ENCODE measurements at places on chromosomes 11 and 22.

DNA sequence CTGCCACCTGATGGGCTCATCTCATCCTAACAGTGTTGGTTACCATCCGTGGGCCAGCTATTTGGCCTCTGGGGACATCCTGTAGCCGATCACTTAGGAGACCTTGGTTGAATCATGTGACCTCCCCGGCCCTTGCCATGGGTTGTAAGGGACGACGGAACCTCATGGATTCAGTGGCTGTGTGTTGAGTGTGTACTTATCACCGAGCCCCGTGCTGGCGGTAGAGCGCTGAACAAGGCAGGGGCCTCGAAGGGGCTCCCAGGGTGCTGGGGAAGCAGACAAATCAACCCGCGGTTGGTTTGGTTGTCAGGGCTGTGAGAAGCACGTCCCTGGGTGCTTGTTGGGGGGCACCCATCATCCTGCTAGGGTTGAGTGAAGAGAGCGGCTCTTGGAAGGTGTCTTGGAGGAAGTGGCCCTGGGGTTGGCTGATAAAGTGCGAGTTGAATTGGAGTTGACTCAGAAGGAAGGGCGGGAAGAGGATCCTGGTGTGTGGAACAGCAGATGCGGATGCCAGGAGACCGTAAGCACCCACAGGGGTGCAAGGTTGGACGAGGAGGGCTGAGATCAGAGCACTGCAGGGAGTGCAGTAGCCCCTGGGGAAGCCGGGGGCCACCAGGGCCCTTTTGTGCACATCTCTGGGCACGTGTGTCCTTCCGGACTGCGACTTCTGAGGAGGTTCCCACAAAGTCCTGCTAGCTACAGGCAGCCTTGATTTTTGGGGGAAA is 53.6 kb downstream of the MPPED1 start:
- DNase-seq: no peak

- no peak for DNase-seq
Measured at GRCh38 chr11:89436071-89436470, 55.1 kb downstream of the NOX4 start.

GRCh38 chr11:77069969-77070582 is 3.3 kb downstream of the CAPN5 start:
- DNase-seq: no peak

GRCh38 chr11:84922212-84922805 is 704.8 kb downstream of the DLG2 start:
- no peak for DNase-seq

- no peak for DNase-seq
Measured at GRCh38 chr11:122778148-122778547, 60.2 kb upstream of the CRTAM start.

- DNase-seq: no peak
Measured at GRCh38 chr22:36860017-36860416, 789 bp upstream of the NCF4 start.

- DNase-seq: no peak
Measured at GRCh38 chr11:130055617-130056016, 14.1 kb upstream of the APLP2 start.

- DNase-seq: no peak
Measured at GRCh38 chr11:107679255-107680024, 32.4 kb downstream of the SLN start.

GRCh38 chr11:94500181-94500580 is 6.4 kb downstream of the ANKRD49 start:
- no peak for DNase-seq

DNA sequence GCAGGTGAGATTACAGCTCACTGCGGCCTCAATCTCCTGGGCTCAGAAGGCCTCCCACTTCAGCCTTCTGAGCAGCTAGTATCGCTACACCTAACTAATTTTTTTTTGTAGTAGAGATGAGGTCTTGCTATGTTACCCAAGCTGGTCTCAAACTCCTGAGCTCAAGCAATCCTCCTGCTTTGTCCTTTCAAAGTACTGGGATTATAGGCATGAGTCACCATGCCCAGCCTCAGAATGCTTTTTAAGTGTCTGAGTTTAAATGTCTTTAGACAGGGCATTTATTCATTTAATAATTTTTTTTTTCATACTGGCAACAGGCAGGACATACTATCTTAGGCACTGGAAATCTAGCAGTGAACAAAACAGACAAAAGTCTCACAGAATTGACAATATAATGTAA is 27.7 kb downstream of the LRP4 start:
- no peak for DNase-seq

- no peak for DNase-seq
Measured at GRCh38 chr11:46649180-46649738, 31.9 kb downstream of the ATG13 start.

GRCh38 chr11:113977071-113977490 is 2.2 kb downstream of the HTR3A start:
- peak; percentile 35 for DNase-seq

- DNase-seq: no peak
Measured at GRCh38 chr22:47307326-47307725, 544.9 kb downstream of the TBC1D22A start.

DNA sequence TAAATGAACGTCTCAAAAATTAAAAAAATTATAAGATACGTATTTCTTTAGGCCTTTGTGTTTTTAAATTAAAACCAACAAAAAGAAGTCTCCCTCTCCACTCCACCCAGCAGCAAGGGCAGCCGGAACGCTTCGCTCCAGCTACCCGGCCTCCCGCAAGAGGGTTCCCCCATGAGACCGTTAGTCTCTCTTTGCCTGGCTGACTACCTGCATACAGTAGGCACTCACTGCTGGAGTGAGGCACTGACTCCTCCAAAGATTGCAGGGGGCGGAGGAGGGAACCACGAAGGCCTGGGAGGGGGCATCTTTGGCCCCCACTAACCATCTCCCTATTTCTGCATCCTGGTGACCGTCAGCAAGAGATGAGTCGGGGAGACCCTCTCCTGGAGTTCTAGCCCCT is 10.1 kb downstream of the CBX6 start:
- DNase-seq: no peak

DNA sequence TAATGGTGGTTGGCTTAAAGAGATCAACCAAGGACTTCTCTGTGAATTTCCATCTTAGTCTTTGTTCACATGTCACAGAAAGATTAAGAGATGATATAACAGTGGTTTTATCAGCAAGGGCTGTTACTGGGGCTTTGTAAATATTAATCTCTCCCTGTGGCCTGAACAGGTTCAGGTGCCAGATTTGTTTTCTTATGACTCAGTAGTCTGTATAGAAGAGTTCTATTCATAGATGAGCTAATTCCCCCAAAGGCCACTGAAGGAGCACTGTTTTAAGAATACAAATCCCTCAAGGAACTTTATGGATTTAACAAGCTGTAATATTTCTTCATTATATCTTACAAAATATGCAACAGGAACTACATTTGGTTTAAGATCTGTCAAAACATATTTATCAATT is 50.4 kb downstream of the TCP11L1 start:
- no peak for DNase-seq

DNA sequence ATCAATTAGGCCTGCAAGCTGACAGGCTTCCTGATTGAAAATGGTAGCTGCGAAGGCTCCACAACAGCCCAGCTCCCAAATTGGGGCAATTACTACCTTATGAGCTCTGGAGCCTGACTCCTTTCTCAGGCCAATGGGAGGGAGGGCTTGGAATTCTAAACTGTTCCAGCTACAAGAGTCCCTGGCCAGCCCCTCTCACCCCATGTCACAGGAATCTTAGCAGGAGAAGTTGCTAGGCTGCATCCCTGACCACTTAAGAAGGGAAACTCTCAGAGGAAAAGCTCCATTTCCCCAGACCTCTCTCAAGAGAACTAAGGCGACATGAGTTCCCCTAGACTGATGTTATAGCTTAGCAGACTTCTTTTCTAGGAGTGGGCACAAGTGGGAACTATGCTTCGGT is 4.9 kb downstream of the LRP4 start:
- DNase-seq: no peak

DNA sequence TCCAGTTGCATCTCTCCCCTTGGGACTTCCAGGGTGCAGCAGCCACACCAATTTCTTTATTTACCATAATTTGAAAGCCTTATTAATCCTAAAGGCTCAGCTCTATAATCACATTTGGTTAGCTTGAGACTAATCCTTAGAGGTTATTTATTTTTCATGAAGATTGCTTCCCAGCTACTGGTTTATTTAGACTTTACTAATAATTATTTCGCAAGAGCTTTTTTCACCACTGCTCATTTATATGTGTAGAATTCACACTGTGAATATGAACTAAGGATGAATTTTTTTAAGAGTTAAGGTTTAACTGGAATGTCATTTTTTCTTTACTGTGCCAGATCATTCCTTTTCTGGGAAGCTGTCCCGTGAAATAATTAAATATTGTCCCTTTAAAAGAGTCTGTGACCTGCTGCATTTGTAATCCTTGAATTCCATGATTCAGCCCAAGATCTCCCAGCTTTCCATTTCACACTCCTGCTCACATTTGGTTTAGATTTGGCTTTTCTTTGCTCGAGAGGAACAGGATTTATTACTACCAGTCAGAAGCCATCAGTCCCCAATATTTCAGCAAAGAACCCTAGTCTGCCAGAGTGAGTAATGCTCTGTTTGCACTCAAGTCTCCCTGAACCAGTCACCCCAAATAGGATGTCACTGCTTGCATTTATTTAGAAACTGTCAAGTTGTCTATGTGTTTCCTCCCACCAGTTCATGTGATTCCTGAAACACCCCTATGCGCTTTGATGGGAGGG is 4.4 kb upstream of the CD44 start:
- no peak for DNase-seq

DNA sequence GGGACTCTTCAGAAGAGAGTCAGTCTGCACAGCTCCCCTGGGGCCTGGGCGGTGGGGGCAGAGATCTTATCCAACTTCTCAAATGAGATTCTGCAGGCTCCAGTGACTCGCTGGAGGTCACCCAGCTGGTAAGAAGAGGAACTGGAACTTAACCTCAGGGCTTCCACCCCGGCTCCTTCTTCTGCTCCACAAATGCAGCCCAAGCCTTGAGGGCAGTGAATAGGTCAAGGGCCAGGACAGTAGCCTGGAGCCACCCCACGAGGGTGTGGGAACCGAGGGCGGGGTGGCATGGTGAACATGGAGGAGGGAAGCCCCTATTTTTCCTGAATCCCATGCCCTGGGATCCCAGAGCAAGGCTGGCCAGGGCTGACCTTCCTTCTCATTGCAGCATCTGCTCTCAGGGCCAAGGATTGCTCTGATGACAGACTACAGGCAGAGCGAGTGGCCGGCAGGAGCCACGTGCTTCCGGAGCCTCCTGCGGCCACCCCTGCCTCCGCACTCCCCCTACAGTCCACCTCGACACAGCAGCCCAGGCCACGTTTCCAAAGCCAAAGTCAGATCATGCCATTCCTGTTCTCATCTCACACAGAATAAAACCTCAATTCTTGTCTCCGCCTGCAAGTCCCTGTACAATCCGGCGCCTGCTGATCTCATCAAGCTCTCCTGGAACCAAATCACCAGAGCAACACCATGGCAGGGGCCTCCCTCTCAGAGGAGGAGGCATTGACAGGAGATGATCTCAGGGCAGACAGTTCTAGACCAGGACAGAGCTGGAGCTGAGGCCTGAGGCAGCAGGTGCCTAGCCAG is 21.1 kb upstream of the UPK3A start:
- DNase-seq: peak; percentile 51

DNA sequence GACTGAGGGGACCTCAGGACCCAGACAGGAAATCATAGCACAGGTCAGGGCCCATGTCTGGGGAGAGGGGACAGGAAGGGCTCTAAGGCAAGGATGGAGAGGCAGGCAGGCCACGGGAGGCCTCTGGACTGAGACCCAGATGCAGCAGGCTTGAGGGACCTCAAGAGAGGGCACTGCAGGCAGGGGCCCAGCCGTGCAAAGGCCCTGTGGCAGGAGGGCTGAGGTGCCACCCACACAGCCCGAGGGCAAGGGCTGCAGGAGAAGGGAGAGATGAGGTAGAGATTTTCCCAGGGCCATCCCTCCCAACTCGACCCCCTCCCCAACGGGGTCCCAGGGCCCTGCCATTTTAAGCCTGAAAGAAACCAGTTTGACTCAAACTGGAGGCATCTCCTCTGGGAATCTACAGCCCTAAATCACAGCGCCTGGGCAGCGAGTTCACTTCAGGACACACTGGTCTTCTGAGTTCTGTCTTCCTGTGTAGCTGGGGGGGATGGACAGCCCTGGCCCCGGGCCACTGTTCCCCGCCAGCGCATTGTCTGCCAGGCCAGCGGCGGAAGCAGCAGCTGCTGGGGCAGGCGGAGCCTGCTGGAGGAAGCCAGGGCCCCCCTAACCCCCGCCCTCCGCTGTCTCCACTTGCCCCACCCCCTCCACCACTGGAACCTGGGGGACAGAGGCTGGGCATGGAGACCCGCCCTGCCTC is 20.3 kb upstream of the WNT7B start:
- no peak for DNase-seq

GRCh38 chr11:88266919-88267318 is 70.6 kb downstream of the CTSC start:
- no peak for DNase-seq

DNA sequence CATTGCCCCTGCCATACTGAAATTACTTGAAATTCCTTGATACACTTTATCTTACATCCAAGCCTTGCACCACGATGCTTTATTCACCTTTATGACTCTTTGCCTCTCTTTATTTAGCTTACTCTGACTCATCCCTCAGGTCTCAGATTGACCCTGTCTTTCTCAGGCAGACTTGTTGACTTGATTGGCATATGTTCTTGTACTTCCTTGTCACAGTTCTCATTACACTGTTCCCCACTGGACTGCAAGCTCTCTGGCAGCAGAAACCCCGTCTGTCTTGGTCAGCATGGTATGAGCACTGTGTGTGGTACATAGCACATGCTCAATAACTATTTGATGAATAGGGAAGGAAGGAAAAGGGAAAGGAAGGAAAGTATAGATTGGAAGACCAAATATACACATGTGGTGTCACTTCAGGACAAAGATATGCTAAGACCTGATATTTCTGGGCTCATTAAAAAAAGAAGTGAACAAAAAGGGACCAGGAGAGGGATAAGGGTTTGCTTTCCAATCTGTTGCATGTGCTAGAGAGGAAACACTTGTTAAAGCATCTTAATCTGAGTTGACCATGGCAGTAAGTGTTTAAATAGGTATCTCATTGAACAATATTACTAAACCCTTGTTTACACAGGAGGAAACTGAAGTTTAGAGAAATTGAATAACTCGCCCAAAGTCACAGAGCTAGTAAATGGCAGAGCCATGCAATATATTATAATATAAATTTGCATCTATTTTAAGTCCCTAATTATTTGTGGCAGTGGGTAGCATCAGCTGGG is 7.2 kb downstream of the LYVE1 start:
- no peak for DNase-seq

DNA sequence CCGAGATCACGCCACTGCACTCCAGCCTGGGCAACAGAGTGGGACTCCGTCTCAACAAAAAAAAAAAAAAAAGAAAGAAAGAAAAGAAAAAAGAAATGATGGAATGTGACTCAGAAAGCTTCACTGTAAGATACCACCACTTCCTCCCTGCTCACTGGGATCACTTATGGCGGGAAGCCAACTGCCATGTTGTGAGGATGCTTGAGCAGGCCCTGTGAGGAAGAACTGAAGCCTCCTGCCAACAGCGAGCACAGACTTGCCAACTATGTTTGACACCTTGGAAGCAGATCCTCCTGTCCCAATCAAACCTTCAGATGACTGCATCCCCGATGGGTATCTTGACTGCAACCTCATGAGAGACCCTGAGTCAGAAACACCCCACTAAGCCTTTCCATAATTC is 8.3 kb downstream of the SEC14L6 start:
- no peak for DNase-seq
